ENCODE measurements at places on chromosomes 4 and X. TPM values are rescaled to one million over a fixed set of nuclear protein-coding genes. Genes with fewer than 3 reads are reported as not detected.

Gene XK
- polyA plus RNA-seq, result not detected

GRCh38 chrX:42176789-42177188 lies 253.4 kb upstream of the CASK start:
- no peaks in the 10 kb centered on the region for H3K36me3 ChIP-seq
- H3K27me3 ChIP-seq, result no peaks in the 10 kb centered on the region
- no peak overlapping the region for H3K27ac ChIP-seq
- H3K4me1 ChIP-seq, result no peaks in the 10 kb centered on the region
- DNase-seq, result no peak

- H3K27me3 ChIP-seq, result no peaks in the 10 kb centered on the region
- no peak overlapping the region for H3K4me3 ChIP-seq
- no peak overlapping the region for H3K27ac ChIP-seq
- no peak for DNase-seq
- no peaks in the 10 kb centered on the region for H3K36me3 ChIP-seq
Measured at GRCh38 chrX:130793975-130794374, 109.0 kb downstream of the ENOX2 start.

GRCh38 chrX:758917-759316 lies 128.3 kb downstream of the SHOX start:
- no peaks in the 10 kb centered on the region for H3K36me3 ChIP-seq
- H3K27ac ChIP-seq, result no peak overlapping the region
- no peak for DNase-seq
- H3K4me1 ChIP-seq, result no peaks in the 10 kb centered on the region

DNA sequence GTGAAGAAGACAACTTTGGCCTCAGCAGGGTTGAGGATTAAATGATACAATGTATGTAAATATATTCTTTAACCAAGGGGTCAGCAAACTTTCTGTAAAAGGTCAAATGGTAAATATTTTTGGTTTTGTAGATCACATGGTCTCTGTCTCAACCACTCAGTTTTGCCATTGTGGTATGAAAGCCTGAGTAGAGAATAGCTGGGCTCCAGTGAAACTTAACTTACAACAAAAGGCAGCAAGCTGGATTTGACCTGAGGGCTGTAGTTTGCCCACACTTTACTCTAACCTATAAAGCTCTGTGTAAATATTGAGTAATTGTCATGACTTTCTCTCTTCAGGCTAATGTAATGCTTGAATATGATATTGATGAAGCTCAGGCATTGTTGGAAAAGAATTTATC lies 19.6 kb downstream of the VBP1 start:
- DNase-seq, result no peak
- H3K4me3 ChIP-seq, result no peak overlapping the region
- H3K4me1 ChIP-seq, result no peaks in the 10 kb centered on the region
- H3K36me3 ChIP-seq, result peaks cover 31% of the 10 kb centered on the region
- no peak overlapping the region for H3K27ac ChIP-seq
